Effector CD4-positive, alpha-beta T cell (primary cell): ENCODE measurements at places on chromosomes 1 and 21.

DNA sequence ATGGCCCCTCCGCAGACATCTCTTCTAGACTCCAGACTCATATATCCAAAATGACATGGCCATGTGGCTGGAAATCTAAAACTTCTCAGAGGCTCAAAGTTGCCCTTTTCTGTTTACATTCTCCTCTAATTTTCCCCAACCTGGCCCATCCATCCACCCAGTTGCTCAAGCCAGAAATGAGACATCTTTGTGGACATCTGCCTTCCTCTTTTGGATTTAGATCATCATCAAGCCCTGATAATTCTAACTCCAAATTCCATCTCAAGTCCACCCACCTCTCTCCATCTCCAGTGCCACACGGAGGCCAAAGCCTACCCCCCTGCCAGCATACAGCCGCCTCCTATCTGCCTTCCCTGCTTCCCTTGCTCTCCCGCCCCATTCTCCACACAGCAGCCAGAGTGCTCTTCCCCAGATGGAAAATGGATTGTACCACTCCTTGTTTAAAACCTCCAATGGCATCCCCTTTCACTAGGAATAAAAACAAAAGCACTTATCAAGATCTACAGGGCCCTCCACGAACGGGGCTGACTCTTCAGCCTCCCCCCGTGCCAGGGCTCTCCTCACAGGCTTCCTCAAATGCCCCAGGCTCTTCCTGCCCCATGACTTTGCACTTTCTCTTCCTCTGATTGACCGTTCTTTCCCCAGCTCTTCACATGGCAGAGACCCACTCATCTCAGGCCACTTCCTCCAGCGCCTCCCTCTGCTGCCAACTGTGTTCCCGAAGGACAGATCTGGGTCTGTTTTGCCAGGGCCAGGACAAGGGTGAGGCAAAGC, 40.1 kb downstream of the SYT6 start:
- no peak for DNase-seq

- no peak for DNase-seq
Measured at GRCh38 chr1:30322859-30323257, 400.5 kb downstream of the MATN1 start.

DNA sequence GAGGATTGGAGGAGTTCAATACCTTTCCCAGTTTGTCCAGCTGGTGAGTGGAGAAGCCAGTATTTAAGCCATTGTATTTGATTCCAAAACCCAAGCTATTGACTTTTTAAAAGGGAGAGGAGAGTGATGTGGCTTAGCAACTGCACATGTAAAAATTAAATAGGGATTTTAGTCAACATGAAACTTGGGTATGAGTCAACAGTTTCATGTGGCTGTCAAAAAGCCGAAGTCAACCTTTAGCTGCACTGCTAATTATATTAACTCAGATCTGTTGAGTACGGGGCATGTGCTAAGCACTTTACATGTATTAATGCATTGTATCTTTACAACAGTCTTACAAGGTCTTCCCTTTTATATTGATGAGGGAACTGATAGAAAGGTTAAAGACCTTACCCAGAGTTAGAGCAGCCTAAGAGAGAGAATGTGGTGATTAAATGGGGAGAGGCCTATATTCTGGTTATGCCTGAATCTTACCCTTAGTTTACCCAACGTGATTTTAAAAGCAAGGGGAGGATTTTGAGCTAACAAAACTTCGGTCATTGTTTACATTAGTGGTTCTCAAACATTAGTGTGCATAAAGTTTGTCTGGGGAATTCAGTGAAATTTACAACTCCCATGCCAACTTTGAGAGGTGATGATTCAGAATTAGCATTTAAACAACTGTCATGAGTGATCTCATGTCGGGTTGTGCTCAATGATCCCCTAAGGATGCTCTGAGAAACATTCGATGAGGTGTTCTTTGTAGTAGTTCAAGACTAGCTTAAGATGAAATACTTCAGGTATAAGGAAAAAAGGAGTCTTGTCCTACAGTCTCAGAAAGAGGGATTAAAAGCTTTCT, 6.9 kb upstream of the SLC35F3 start:
- no peak for DNase-seq

DNA sequence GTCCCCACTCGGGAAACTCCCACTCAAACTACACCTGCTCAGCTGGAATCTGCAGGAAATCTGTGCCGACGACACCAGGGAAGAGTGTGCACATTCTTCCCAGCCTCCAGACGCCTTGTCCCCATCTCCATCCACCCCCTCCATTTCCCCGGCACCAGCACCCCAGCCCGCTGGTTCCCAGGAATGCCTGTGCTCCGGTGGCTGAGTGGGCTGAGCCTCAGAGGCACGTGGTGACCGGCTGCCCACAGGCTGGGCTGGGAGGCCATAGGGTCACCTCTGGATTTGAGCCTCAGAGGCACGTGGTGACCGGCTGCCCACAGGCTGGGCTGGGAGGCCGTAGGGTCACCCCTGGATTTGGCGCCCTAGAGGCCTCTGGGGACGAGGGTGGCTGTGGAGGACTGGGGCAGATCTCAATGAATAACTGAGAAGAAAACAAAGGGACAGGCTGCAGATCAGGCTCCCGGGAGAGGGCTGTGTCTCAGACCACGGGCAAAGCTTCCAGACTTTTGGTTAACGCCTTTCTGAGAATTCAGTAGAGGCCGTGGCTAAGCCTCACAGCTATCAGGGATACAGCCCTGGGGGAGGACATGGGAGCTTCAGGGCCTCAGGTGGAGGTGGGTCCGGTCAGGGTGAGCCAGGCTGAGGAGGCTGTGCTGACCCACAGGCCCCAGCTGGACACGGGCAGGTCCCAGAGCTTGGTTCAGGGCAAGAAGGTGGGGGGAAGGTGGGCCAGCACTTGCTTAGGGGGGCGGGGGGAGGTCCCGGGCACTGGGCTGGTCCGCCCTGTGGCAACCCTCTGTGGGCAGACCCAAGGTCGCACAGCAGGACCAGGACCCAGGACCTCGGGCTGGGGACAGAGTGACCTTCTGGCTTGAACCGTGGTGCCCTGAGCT, 17.3 kb upstream of the TTLL10 start:
- no peak for DNase-seq

DNA sequence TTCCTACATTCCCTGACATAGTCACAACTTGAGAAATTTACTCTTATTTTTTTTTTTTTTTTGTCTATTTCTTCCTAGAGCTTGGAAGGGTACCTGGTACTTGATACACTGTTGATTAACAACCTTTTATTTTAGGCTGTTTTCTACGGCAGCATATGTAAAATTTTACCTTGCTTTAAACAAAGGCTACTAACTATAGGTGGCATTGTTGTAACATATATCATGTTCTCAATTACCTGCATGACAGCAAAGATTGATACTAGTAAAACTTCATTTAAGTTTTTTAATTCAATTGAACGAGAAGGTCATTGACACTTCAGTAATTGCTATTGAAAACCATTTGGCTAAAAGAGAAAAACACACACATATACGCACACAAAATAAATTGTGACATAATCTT, 238.3 kb upstream of the ESRRG start:
- DNase-seq, result no peak

DNA sequence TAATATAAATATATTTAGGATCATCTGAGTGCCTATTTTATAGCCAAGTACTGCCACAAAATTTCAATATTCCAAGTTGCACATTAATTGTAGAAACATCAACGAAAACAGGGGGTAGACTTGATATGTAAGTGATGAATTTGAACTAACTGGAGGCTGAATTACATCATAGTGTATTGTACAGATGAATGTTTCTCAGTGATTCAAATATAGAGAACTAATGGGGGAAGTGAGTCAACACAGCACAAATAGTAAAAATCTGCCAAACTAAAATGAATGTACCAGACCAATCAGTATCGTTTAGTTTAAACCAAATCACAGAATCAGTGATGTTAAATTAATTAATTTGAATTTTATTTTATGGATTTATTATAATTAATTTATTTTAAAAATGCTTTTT, 42.8 kb downstream of the RTCA start:
- DNase-seq, result no peak

DNA sequence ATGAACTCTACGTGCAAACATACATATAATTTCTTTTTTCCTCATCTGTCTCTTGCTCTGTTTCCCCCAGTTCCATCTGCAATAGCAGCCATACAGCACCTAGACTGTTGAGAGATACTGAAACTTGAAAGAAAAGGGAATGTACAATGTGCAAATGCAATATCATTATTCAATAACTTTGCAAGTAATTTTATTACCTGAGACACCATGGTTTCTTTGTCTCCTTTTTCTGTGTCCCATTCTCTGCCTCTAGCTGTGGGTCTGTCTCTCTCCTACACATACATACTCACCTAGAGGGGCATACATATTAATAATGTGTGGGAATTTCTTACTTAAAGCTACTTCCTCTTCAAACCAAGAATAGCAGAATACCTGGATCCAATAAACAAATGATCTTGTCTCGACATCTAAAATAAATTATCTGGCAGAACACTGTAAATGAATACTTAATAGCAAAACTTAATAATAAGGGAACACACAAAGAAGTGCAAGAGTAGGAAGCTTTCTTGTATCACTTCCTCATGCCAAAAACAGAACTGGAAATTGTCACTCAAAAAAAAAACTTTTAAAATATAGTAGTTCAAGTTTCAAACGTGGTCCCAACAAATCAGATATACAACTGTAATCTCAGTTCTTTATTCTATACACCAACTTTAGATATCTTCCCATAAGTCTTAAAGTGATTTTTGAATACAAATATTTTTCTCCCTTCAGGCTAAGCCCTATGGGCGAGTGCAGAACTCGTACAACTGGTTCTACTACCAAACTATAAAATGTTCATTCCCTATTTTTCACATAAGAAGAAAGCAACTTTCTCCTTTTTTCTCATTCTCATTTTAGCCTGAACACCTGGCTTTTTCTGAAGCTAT, 194.6 kb downstream of the NRIP1 start:
- no peak for DNase-seq

DNA sequence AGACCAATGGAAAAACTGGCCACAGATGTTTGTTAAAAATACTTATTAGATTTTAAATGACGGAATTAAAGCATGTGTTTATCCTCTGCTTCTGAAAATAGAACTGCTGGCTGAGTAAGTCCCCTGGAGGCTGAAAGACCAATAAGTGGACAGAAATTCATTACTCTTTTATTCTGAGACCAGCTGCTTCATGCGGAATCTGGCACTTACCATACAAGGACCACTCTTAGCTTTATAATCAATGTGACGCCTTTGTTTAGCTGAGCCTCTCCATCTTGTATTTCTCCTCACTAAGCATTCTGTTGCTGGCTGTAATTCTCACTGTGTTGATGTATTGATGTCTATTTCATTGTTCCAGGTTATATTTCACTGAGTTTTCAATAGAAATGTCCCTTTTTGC, 6.3 kb upstream of the EXO1 start:
- DNase-seq, result no peak

DNA sequence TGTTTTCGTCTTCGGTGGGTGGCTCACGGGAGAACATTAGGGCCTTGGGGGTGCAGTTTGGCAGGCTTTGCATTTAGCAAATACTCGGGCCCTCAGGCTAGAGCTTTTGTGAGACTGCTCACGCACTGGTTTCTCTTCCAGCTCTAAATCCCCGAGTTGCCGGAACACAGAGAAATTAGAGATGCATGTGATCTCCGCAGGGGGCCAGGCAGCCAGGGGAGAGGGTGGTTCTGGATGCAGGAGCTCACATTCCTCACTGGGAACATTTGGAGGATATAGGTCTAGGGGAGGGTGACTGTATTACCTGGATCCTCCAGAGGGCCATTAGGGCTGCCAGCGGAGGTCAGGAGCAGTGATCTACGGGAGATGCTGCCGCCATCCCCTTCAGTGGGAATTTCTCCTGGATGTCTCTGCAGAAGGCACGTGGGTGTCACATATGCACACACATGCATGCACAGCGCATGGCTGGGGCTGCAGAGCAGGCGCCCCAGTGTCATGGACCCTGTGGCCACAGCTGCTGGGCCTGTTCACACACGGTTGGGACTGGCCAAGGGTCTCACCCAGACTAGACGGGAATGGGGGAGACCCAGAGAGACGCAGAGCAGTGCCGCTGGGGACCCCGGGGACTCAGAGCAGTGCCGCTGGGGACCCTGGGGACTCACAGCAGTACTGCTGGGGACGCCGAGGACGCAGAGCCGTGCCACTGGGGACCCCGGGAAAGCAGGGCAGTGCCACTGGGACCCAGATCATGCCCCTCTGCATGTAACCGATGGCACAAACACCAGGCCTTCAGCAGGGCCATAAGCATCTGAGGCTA, 258.7 kb downstream of the CAMTA1 start:
- no peak for DNase-seq

GRCh38 chr1:185917646-185918045, 183.5 kb downstream of the HMCN1 start:
- no peak for DNase-seq

DNA sequence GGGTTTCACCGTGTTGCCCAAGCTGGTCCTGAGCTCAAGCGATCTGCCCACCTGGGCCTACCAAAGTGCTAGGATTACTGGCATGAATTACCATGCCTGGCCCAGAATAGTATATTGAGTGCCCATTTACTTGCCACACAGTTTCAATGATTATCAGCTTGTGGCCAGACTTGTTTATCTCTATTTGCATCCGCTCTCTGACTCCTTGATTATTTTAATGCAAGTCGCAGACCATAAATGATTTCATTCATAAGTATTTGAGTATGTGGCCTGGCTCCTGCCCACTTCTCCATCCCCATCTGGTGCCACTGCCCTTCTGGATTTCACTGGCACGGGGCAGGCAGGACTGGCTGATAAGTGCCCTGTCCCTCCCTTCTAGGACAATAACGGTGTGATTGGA, 18.2 kb upstream of the TRNAU1AP start:
- DNase-seq, result no peak

GRCh38 chr1:164982545-164982944, 374.0 kb downstream of the LMX1A start:
- DNase-seq, result no peak

DNA sequence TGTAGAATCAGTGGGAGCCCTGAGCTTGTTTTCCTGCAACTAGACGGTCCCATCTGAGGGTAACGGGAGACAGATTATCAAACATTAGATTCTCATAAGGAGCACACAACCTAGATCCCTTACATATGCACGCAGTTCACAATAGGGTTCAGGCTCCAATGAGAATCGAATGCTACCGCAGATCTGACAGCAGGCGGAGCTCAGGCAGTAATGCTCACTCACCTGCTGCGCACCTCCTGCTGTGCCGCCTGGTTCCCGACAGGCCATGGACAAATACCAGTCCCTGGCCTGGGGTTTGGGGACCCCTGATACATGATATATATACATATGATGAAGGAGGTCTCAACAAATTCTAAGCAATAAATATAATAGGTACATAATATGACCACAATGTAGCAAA, 19.7 kb upstream of the SMIM12 start:
- DNase-seq, result no peak

GRCh38 chr1:95017775-95018174, 55.0 kb downstream of the ALG14 start:
- DNase-seq, result no peak

DNA sequence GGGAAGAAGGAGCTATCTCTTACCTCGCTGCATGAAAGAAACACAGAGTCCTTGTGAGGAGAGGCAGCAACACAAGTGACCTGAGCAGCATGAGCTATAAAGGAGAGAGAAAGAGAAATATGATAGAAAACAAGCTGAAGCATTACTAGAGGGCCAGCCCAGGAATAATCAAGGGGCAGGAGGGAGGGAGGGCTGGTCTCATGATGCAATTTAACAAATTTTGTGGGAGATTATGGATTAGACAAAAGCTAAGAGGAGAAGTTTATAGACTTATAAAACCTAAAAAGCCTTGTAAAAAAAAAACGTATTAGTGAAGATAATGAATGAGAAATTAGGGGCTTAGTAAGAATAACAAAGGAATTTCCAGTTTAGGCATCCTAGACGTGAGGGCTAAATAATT, 5.0 kb downstream of the WDR77 start:
- no peak for DNase-seq

- no peak for DNase-seq
Measured at GRCh38 chr1:156463874-156464273, 36.7 kb downstream of the MEF2D start.

- no peak for DNase-seq
Measured at GRCh38 chr1:170555370-170555769, 23.4 kb downstream of the GORAB start.
